Skeletal muscle cell (primary cell): ENCODE measurements at places on chromosomes 2 and 18.
A peak's percentile ranks its signal among the peaks of the same experiment; 100 is the strongest.

DNA sequence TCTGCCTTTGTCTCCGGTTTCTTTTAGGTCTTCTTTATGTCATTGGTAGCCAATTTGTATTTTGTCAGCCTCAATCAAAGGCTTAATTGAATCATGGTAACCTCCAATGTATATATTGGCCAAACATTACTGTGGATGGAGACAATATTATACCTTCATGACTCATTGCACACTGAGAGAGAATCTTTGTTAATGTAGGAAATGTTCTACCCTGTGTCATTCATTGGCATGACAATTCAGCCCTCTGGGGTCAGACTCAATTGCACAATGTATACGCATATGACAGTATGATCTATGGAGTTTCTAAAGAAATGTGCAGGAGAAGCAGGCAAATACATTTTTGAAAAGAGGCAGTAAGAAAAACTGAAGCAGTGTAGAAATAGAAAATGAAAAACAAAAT, 162.6 kb downstream of the PDE11A start:
- DNase-seq, result peak; percentile 36

GRCh38 chr2:26487192-26487591, 9.3 kb upstream of the OTOF start:
- DNase-seq, result no peak

DNA sequence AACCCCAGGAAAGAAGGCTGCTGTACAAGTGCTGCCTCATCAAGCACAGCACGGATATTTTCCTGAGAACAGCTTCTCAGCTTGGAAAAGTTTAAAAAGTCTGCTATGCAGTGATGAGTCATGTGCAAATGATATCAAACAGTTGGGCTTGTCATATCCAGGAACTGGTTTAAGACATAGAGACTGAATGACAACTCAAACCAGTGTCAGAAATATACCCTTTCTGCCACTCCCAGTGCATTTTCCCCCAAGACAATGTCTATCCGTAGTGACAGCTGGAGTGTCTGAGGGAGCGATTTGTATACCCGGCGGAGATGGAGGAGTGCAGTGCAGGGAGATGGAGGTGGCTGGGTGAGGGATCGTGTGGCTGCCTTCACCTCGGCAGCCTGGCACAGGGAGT, 28.2 kb downstream of the SOX11 start:
- DNase-seq, result peak; percentile 22

DNA sequence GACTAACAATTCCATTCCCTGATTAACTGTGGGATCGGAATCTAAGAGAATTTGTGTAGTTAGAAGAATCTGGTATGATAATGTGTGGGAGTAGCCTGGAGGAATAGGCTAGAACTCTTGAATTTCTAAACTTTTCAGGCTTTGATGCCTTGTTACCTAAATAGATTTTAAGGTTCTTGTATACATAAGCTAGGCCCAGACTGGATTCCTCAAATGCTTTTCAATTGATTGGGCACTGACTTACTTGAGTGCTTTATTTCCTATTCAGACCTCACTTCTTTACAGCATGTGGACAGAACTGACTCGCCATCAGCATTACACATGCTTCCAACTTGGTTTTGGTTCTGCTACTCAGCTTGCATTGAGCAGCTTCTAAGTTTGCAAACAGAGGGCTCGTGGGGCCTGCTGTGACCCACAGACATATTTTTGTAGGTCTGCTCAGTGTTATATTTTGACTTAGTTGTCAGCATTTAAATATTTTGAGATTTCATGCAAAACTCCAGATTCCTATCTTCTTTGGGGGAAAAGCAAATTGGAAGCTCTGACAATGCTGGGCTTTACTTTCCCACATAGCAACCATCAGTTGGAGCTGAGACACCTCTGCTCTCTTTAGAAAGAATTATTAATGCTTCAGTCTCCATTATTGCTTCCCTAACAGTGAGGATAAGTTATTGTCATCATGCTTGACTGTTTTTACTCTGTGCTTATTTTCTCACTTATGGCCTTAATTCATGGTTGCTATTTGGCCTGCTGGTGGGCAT, 5.7 kb downstream of the PARD3B start:
- DNase-seq, result peak; percentile 43

- no peak for DNase-seq
Observed at GRCh38 chr18:7608781-7609201, 41.7 kb downstream of the PTPRM start.
